Activated T-cell treated with anti-CD3 and anti-CD28 coated beads for 4 hours (primary cell): ENCODE measurements at places on chromosomes 4 and X.

GRCh38 chrX:20521222-20521621 lies 254.5 kb upstream of the RPS6KA3 start:
- DNase-seq: no peak

DNA sequence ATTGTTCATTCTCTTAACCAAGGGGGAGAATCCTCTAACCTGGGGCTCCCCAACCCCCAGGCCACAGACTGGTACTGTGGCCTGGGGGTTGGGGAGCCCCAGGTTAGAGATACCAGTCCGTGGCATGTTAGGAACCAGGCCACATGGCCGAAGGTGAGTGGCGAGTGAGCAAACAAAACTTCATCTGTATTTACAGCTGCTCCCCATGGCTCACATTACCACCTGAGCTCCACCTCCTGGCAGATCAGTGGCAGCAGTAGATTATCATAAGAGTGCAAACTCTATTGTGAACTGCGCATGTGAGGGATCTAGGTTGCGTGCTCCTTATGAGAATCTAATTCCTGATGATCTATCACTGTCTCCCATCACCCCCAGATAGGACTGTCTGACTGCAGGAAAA lies 957.2 kb upstream of the PRKX start:
- no peak for DNase-seq

DNA sequence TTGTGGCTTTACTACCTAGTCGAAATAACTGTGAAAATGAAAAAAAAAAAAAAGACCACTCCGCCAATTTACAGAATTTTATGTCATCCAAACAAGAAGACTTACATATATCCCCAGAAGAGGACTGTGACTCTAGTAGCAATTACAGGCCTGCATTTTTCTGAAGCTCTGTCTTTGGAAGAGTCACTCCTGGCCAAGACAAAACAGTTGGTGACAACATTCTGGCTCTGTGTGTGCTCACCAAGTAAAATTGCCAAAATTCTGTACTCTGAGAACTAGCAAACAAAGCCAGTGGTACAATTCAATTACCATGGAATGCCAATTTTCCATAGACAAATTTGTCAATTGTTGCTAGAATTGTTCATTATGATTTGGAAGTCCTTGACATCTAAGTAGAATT lies 311.1 kb downstream of the PDGFC start:
- DNase-seq: no peak

DNA sequence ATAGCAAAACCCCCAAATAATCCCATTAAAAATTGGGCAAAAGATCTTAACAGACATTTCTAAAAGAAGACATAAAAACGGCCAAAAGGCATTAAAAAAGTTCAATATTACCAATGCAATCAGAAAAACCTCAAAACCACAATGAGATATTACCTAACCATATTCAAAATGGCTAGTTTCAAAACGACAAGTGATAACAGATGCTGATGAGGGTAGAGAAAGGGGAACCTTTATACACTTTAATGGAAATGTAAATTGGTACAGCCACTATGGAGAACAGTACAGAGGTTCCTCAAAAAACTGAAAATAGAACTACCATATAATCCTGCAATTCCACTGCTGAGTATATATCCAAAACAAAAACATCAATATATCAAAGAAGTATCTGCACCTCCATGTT lies 6.2 kb downstream of the AADAT start:
- no peak for DNase-seq

DNA sequence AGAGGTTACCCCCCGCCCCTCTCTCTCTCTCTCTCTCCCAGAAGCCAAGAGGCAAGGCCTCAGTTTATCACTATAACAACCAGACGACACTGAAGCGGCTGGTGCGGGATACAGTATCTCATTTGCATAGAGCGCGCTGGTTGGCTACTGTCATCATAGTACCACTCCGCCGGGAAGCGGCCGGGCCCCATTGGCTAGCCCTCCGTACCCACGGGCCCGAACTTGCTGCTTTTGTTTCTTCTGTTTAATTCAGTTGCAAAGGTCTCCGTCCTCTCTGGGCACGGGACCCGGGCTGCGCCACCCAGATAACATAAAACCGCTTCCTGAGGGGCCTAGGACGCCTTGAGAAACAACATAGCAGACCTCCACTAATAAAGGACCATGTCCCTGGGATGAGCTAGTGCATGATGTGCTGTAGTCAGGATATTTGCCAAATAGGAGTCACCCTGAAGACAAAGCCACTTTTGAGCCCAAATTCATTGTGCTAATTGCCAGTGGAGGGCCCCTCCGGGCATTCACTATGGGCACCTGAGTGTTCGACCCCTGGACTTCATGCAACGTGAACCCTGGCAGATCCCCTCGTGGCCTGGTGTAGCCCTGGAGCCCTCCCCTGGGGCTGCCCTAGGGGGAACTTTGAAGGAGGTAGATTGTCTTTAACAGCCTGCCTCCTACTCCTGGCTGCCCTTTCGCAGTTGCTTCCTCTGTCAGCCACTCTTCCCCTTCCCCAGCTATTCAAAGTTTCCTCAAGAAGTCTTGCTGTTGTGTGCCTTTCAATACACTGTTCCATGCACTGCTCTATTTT lies at the start of gene PCYT1B:
TSS of gene PCYT1B (minus strand) at position 91 of the 802 bp plus-strand sequence. CDS start 242 bp downstream, outside the sequence.
- DNase-seq: peak; percentile 11

DNA sequence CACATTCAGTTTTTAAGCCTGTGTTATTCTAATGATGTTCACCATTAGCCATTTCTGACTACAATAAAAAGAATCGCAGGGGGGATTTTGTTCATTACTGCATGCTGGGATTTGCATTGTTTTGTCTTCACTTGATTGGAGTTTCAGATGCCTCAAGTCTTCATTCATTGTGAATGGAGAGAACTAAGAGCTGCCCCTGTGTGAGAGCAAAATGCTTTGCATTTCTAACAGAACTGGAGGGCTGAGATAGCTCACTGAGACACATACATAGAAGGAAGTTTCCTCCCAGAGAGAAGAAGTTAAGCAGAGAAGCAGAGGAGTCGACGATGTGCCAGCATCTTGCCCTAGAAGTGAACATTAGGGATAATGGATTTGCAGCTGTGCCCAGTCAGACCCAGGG lies 113.5 kb upstream of the GATB start:
- DNase-seq: no peak

GRCh38 chr4:114558446-114559020 lies 40.1 kb upstream of the UGT8 start:
- no peak for DNase-seq

GRCh38 chr4:118881512-118882146 lies 7.0 kb upstream of the SYNPO2 start:
- no peak for DNase-seq

DNA sequence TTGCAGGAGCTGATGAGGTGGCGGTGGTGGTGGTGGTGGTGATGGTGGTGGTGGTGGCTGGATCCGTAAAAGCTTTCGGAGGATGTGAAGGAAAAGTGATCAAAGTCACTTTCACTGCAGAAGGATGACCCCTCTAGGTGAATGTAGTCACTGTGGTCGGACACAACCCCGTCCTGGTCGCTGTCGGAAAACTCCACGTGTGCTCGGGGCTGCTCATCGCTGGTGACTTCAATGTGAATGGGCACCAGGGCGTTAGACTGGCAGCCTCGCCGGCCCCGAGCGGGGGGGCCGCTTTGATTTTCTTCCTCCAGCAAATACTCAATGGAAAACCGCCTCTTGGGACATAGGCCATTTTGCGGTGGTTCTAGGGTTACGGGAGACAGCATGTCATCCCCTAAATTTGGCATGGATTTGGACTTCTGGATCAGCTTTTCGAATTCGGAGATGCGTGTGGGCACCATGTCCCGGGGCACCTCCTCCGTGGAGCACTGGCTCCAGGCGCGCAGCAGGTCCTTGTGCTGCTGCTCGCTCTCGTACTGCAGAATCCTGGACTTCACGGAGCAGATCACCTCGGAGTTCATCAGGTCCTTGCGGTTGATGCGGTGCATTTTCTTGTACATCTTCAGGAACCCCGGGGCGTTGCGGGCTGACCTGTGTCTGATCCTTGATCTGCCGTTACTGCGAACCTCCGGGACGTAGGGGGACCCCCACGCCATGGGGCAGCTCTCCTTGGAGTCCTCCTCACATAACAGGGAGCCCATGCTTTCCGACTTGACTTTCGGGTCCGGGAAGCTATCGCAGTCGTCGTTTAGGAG lies 88.3 kb upstream of the PDLIM3 start:
- no peak for DNase-seq

DNA sequence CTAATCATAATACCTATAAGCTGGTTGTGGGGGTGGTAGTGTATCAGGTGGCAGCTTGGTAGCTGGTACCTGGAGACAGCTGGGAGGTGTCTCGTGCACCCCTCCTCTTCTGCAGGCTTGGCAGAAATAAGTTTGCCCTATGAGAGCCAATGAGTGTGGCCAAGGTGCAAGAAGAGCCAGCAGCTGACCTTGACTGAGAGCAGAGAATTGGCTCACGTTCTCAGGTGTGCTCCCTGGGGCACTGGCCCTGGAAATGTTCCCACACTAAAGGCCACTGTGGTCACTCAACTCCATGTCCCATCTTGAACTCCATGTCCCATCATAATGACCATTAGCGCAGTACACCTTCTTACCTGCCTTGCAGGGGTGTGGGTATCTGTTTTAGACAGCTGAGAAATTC lies 13.4 kb downstream of the TRMT44 start:
- no peak for DNase-seq

DNA sequence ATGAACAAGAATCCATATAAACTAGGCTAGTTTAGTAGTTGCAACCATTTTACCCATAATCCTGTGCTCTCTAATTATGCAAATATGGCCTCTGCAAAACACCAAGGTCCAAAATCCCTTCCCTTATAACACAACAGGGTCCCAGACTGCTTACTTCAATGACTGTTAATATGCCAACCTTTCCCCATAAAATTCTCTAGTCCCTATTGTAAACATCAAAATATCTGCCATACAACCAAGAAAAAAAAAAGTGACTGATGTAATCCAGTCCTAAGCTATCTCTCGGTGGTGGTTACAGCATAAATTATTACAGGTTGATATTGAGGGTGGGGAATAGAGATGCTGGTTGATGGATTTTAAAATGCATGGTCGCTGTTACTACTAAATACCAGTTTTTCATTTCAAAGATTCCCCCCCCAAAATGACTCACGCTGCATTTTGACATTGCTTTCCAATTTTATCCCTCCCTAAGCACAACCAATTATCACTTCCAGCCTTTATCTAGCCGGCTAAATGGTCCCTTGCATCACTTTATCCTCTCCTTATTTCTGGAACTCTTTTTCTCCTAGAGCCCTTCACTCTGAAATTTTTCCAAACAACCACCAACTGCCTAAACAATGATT lies 44.8 kb downstream of the TSPAN5 start:
- DNase-seq: no peak

DNA sequence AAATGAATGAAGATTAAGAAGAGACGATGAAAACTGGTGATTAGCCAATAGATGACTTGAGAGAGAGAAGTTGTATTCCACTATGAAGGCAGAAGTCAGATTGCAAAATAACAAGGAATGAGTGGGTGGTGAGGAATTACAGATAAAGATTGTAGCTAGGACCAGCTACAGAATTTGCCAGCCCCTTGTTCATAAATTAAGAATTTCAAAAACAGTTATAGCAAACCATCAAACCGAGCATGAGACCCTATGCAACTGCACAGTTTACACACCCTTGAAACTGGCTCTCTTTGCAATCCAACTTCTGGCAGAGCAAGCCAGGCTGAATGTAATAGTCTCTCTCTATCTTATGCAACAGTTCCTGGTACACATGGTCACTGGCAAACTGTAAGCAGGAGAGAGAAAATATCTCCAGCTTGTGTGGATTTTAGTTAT lies 35.2 kb downstream of the STAP1 start:
- DNase-seq: no peak

DNA sequence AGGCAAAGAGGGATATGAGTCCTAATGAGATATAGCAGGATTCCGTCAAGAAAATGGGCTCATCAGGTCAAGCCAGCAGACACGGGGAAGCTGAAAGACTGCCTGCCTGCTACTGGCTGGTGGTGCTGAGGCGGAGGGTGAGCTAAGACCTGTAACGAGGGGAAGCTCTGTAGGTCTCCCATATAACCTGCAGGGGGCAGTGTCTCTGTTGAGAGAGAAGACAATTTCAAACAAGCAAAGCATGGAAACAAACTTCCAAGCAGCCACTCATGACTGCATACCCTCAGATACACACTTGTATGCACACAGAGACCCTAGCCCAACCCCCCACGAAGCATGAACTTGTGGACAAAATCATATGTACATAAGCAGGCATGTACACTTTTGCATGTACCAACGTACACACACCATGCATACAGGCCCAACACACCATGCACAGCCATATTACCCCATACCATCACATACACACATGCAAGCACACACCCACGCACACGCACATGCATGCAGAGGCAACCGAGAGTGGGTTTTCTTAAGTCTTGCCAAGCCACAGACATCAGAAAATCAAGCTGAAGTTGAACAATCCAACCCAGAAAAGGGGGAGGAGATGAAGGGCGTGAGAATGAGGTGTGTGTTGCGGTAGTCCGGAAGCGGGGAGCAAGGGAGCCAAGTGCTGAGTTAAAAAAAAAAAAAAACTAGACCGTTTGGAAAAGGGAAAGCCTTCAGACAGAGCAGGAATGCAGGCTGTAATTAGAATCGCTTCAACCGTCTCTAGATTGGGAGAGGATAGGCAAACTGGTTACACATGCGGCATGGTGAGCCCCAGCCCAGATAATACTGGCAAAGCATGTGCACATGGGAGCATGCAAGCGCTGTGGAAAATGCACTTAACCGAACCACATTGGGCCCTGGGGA lies 71.0 kb downstream of the PJA1 start:
- peak; percentile 0 for DNase-seq

GRCh38 chr4:14149176-14150053 lies 521.9 kb upstream of the BOD1L1 start:
- no peak for DNase-seq

DNA sequence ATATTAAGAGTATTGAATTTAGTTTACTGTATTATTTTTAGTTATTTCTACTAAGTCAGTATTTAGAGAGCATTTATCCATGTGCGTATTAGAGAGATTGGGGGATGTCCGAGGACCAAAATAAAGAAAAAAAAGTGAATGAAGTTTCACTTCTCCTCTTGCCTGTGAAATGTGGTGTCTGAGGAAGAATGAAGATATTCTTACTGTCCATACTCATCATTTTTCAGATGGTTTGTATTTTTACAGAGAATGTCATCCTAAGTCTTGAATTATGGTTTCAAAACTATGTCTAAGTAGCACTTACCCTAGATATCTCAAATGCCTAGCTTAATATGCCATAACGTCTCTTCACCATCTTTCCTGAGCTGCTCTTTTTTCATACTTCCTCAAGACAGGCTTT lies 854.3 kb downstream of the C4orf33 start:
- no peak for DNase-seq

DNA sequence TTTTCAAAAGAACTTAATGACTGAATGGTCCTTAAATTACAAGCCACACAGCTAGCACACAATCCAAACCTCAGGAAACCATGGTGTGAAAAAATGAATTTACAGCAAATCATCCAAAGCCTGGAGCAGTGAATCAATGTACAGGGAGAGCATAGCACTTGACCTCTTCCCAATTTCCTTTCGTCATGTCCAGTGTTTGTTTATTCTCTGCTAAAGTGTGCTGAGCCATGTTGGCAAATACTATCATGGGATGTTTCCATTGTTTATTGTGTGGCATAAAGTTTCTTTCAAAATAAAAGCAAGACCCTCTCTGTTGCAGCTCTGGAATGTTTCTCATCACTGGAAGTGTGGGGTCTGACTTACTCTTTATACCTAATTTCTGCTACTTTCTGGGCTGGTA lies 25.4 kb upstream of the FAM47B start:
- DNase-seq: no peak
